ENCODE measurements at places on chromosomes 7 and 10. TPM values are rescaled to one million over a fixed set of nuclear protein-coding genes. Genes with fewer than 3 reads are reported as not detected.

The CTTNBP2 gene
- total RNA-seq = 0.43 TPM

The ICA1 gene
- total RNA-seq = 9.2 TPM

The PPP2R2D gene
- 28.7 TPM for total RNA-seq

The ZNF467 gene
- total RNA-seq = 0.22 TPM

The OIT3 gene
- under 0.01 TPM for total RNA-seq

The DMBT1 gene
- total RNA-seq = not detected

The OR6V1 gene
- total RNA-seq = not detected

The ITIH2 gene
- total RNA-seq = not detected

The TAS2R4 gene
- total RNA-seq = 4.3 TPM

The C10orf90 gene
- not detected for total RNA-seq

The BUD23 gene
- 23.6 TPM for total RNA-seq

The TRPV5 gene
- under 0.01 TPM for total RNA-seq

The CAMK1D gene
- 1.4 TPM for total RNA-seq

The MPP7 gene
- 2.0 TPM for total RNA-seq

The CELF2 gene
- total RNA-seq = 0.43 TPM

The MMP21 gene
- total RNA-seq = not detected

The ERVW-1 gene
- total RNA-seq = not detected

The RADIL gene
- not detected for total RNA-seq

The HNRNPH3 gene
- 8.6 TPM for total RNA-seq

The RAMP3 gene
- total RNA-seq = not detected

The NFKB2 gene
- 19.0 TPM for total RNA-seq

The SDK1 gene
- 1.6 TPM for total RNA-seq

The FAM25G gene
- total RNA-seq = 9.0 TPM

All from placental epithelial cell (primary cell).